ENCODE measurements at places on chromosomes 5 and 9. TPM values are rescaled to one million over a fixed set of nuclear protein-coding genes. Genes with fewer than 3 reads are reported as not detected.

GRCh38 chr9:35070823-35071813 lies 1.3 kb downstream of the VCP start:
- no peaks in the 10 kb centered on the region for H3K27me3 ChIP-seq
- DNase-seq, result no peak
- peak overlapping the region; percentile 98 for H3K4me3 ChIP-seq
- peak overlapping the region; percentile 100 for H3K27ac ChIP-seq

DNA sequence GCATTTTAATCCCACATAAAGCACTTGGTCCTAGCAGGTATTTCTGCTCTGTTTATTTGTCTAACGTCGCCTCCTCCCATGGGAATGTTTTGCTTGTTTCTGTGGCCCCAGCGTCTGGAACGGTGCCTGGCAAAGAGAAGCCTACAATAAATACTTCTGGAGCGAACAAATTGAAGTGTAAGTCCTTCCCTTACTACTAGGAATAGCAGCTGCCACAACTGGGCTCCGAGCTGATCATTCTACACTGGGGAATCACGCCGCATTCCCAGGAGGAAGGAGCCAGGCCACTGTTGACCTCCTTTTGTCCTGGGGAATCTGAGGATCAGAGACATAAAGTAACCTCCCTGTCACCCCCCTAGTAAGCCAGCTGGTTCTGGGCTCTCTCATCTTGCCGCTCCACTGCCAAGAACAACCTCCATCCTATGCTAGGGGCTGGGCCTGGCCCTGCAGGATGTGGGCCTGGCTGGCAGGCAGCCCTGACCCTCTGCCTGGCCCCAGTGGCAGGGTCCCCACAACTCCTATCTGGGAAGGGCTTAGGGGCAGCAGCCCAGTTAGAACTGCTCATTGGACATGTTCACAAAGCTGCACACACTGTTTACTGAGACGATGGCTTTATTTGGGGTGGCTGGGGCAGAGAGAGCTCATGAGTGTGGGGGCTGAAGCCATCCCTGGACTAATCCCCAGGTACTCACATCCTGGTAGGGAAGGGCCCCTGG lies 82.8 kb downstream of the GTF3C4 start:
- H3K4me1 ChIP-seq, result peaks cover 5% of the 10 kb centered on the region
- no peaks in the 10 kb centered on the region for H3K27me3 ChIP-seq
- DNase-seq, result peak; percentile 65
- H3K27ac ChIP-seq, result peak overlapping the region; percentile 24

- H3K27ac ChIP-seq, result no peak overlapping the region
- no peaks in the 10 kb centered on the region for H3K4me1 ChIP-seq
- H3K36me3 ChIP-seq, result no peaks in the 10 kb centered on the region
- DNase-seq, result no peak
Measured at GRCh38 chr5:137024044-137024443, 475.1 kb downstream of the SPOCK1 start.

DNA sequence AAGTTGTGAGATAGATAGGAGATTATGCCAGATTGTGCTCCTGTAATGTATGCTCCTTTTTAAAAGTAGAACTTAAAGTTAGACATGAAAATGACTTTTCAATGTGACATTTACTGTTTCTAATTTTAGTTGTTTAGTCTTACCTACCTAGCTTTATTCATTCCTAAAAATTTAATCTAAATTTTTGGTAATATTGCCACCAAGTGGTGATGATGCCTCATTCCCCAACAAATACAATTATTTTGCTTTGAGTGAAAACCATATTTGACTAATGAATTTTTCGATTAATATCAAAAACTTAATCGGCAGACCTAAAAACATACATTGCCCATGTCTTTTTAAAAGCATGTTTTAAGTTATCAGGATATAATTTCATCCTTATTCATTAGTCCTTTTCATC lies 25.6 kb downstream of the PPWD1 start:
- no peaks in the 10 kb centered on the region for H3K4me1 ChIP-seq
- H3K27ac ChIP-seq, result no peak overlapping the region
- DNase-seq, result no peak
- no peak overlapping the region for H3K4me3 ChIP-seq
- H3K36me3 ChIP-seq, result peaks cover 99% of the 10 kb centered on the region

DNA sequence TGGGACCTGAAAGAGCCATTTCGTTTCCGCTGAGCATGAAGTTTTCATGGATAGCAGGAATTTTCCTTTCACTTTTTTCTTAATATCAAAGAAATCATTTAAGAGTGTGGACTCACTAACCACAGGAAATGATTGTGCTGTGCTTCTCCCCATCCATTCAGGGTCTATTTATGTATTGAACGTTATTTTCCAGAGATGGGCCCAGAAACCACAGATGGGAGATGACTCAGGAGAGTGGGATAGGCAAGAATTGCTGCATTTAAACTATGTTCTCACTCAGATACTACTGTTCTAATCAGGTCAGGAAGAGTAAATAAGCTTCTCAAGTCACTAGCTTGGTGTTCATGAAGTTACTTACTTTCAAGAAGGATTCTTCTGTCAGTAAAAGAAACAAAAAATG lies 763.8 kb downstream of the DTWD2 start:
- no peaks in the 10 kb centered on the region for H3K27me3 ChIP-seq
- H3K4me3 ChIP-seq, result no peak overlapping the region
- no peak overlapping the region for H3K27ac ChIP-seq
- no peak for DNase-seq
- no peaks in the 10 kb centered on the region for H3K36me3 ChIP-seq

DNA sequence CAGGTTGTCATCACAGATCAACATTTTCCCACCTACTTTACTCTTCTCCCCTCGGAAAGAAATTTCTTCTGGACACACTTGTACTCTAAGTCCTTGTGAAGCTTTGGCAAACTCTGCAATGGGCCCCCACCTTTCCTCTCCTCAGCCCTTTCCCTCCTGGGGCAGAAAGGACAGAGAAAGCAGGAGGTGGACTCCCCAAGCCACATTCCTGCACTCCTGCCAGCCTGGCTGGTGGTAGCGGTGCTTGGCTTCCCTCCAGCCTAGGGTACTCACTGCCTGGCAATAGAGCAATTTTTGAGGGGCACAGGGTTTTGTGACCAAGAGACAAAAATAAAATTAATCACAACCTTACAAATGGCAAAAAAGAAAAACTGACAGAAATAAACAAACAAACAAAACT lies 451.4 kb downstream of the ZSWIM6 start:
- no peak for DNase-seq
- H3K36me3 ChIP-seq, result no peaks in the 10 kb centered on the region
- no peak overlapping the region for H3K4me3 ChIP-seq
- no peak overlapping the region for H3K27ac ChIP-seq

- no peak for DNase-seq
- H3K4me1 ChIP-seq, result peaks cover 7% of the 10 kb centered on the region
- H3K4me3 ChIP-seq, result no peak overlapping the region
- H3K27ac ChIP-seq, result no peak overlapping the region
- H3K27me3 ChIP-seq, result no peaks in the 10 kb centered on the region
- peaks cover 48% of the 10 kb centered on the region for H3K36me3 ChIP-seq
Measured at GRCh38 chr5:150441813-150442698, 7.5 kb downstream of the RPS14 start.

DNA sequence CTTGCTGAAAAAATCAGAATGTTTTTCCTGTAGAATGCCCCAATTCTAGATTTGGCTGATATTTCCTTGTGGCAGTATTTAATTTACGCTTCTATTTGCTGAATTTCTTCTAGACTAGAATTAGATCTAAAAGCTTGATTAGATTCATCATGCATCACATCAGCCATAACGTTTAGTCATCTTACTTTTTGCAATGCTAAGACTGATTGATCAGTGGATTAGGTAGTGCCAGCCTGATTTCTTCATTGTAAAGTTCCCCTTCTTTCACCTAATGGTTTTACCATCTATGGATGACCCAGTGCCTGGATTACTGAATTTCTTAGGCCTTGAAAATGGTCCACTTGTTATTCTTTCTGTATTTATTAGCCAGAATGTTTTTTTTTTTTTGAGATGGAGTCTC lies 83.9 kb downstream of the PBX3 start:
- no peak overlapping the region for H3K27ac ChIP-seq
- H3K4me3 ChIP-seq, result no peak overlapping the region
- DNase-seq, result no peak

- peaks cover 72% of the 10 kb centered on the region for H3K4me1 ChIP-seq
- no peak overlapping the region for H3K4me3 ChIP-seq
- peaks cover 2% of the 10 kb centered on the region for H3K36me3 ChIP-seq
- peak overlapping the region; percentile 79 for H3K27ac ChIP-seq
- H3K27me3 ChIP-seq, result no peaks in the 10 kb centered on the region
Measured at GRCh38 chr9:87599901-87600610, 102.4 kb downstream of the DAPK1 start.

- no peak for DNase-seq
- no peak overlapping the region for H3K4me3 ChIP-seq
- no peak overlapping the region for H3K27ac ChIP-seq
- peaks cover 24% of the 10 kb centered on the region for H3K36me3 ChIP-seq
- H3K27me3 ChIP-seq, result no peaks in the 10 kb centered on the region
Measured at GRCh38 chr5:73902327-73903051, 276.5 kb downstream of the ARHGEF28 start.

DNA sequence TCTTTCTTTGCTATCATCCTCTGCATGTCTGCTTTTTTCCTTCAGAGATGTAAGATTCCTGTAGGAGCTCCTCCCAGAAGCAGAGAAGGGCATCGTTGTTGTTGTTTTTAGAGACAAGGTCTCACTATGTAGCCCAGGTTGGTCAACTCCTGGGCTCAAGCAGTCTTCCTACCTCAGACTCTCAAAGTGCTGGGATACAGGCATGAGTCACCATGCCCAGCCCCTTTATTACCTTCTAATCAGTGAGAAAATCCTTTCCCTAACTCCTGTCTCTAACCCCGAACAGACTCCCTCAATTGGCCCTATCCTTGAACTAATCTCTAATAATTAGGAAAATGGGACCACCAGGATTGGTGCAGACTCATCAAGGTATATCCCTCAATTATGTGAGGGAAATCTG lies 64.4 kb downstream of the GALNT10 start:
- no peaks in the 10 kb centered on the region for H3K4me1 ChIP-seq
- H3K27ac ChIP-seq, result no peak overlapping the region
- no peak for DNase-seq
- H3K27me3 ChIP-seq, result no peaks in the 10 kb centered on the region

GRCh38 chr5:78595458-78595921 lies 53.1 kb downstream of the LHFPL2 start:
- no peak overlapping the region for H3K27ac ChIP-seq
- no peak overlapping the region for H3K4me3 ChIP-seq
- no peaks in the 10 kb centered on the region for H3K36me3 ChIP-seq
- peaks cover 32% of the 10 kb centered on the region for H3K4me1 ChIP-seq
- H3K27me3 ChIP-seq, result no peaks in the 10 kb centered on the region
- no peak for DNase-seq

TAF11L3 gene
- total RNA-seq, result not detected

PTAR1 gene
- 46.4 TPM for total RNA-seq

OR1J4 gene
- not detected for total RNA-seq

ABCA1 gene
- total RNA-seq, result 46.8 TPM

SCGB3A2 gene
- total RNA-seq, result 624 TPM

KIAA1191 gene
- total RNA-seq, result 88.9 TPM

SPINK5 gene
- total RNA-seq, result 2.1 TPM

ZBTB26 gene
- total RNA-seq, result 7.2 TPM

Data from lower lobe of right lung (tissue), 2 donors.